Ecto neural progenitor cell (in vitro differentiated cells): ENCODE measurements at places on chromosomes 16 and 17.

DNA sequence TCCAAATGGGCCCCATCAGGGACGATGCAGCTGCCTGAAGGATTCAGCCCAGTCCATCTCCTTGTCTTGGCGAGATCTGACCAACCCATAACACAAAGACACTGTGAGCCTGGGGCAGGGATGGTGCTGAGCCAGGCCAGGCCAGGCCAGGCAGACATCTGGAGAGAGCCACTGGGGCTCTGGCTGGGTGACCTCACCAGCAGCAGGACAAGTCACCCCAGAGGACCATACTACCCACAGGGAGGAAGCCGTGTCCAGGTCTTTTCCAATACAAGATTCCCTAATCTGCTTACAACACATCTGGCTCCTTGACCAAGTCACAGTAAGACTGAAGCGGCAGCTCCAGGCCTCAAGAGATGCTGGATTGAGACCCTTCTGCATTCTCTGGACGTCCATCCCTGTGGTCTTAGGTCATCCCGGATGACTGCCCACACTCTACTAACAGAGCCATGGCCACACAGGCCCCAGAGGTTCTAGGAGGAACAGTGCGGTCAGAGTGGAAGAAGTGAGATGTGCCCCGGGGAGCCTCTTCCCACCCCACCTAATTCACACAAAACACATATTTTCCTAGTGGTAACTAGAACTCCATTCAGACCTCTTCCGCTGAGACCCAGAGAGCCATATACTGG, 81.8 kb upstream of the RCVRN start:
- DNase-seq = no peak

DNA sequence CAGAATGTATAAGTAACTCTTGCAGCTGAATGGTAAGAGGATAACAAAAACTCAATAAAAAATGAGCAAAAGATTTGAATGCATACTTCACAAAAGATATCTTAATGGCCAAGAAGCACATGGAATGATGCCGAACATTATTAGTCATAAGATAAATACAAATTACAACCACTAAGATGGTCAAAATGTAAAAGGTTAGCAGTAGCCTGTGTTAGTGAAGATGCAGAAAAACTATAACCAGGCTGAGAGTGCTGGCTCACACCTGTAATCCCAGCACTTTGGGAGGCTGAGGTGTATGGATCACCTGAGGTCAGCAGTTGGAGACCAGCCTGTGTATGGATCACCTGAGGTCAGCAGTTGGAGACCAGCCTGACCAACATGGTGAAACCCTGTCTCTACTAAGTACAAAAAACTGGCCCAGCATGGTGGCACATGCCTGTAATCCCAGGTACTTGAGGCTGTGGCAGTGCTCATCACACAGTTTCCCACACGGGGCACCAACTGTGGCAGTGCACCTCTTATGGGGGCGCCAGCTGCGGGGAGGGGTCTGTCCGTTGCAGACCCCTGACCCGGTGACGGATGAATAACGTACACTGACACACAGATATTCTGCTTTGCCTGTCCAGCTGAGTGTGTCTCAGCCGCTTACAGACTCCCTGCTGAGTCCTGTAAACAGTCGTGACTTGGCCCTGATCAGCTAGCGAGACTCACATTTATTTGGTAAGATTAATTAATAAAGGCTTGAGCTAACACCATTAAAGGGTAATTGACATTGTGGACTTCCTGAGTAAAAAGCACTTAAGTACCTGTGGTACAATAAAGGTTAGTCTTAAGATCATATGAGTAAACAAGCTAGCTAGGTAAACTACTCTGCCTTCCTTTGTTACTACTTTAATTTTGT, 45.7 kb upstream of the FAM20A start:
- no peak for DNase-seq

DNA sequence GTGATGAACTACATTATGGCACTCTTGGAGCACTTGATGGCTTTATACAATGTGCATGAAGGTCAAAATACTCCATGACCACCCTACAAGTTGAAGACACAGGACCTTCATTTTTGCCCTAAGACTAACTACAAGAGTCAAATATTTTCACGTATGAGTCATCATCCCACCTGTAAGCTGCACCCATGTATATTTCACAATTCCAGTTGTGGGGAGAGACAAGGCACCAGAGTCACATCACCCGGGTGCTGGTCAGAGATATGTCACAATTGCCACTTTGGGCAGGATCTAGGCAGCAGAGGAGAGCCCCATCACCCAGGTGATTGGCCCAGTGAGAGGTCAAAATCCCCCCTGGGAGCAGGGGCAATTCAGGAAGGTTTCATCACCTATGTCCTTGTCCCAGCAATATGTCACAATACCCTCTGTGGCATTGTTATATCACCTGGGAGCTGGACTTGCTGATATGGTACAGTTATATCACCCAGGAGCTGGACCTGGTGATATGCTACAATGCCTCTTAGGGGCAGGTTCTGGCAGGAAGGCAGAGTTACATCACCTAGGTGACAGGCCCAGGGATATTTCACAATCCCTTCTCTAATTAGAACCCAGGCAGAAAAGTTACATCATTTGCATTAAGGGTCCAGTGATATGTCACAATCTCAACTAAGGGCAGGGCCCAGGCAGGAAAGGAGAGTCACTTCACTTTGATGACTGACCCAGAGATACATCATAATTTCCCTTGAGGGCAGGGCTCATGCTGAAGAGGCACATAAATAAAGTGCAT, 1839.2 kb downstream of the TP53TG3F start:
- DNase-seq = no peak

- DNase-seq = peak; percentile 81
These were observed 145.3 kb downstream of the IRF8 start for GRCh38 chr16:86044241-86044671.

DNA sequence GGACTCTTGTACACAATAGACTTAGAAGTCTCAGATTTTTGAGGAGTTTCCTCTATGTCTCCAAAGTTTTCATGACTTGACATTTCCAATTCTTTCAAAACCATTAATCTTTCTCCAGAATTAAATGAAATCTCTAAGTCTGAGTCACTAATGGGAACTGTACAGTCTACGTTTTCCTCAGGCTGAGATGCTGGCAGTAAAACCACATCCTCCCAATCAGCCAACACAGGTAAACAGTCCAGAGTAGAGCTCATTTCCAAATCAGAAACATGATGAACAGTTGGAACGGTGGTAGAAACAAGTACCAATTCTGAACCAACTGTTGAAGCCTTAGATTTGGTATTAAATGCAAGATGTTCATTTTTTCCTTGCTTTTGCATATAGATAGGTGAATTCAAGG, 7.9 kb downstream of the ERI2 start:
- no peak for DNase-seq

DNA sequence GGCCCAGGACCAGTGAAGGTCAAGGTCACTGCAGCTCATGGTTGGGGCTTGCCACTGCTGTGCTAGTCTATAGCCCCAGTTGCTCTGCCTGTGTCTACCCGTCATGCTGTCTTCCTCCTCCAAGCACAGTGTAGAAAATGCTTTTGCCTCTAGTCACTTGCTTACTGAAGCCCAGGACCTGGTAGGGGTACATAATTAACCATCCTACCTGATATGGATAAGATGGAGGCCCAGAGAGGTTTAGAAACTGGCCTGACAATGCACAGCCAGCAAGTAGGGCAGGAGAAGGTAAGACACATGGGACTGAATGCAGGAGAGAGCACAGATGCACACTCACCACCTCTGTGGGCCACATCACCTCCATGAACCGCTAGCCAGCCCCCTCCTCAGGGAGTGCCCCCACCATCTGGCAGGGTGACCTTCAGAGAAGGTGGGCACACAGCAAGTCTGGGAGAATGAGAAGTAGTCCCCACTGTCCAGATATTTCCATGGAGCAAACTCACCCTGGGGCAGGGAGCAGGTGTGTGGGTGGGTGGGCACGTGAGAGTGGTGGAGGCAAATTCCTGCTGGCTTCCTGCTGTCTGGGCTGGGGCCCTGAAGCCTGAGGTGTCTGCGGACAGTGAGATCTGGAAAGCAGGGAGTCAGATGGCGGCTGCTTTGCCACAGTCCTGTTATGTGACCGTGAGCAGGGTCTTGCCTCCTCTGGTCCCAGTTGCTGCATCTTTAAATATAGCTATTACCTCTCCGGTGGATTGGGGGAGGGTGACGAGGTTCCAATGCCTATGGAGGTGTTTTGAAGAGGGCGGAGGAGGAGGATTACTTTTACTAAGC, 1.0 kb downstream of the CX3CL1 start:
- DNase-seq = no peak

GRCh38 chr17:80422981-80423380, 8.0 kb downstream of the ENDOV start:
- DNase-seq = no peak

DNA sequence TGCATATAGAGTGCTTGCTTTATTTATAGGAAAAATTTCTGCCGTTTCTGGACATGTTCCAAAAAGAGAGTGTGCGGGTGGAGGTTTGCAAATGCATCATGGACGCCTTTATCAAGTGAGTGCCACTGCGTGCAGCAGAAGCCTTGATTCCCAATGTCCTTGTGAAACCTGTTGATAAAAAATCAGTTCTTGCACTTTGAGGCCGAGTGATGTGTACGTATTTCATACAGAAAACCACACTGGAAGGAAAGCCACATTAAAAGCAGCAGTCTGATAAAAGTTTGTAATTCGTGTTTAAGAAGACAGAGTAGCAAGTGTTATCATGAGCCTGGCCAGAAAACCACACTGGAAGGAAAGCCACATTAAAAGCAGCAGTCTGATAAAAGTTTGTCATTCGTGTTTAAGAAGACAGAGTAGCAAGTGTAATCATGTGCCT, 78.0 kb downstream of the KNOP1 start:
- DNase-seq = no peak

GRCh38 chr16:84647828-84648594, at the start of gene KLHL36:
TSS of gene KLHL36 (plus strand) at chr16:84648511. CDS start at chr16:84650868, 2,357 bp downstream.
- peak; percentile 75 for DNase-seq

DNA sequence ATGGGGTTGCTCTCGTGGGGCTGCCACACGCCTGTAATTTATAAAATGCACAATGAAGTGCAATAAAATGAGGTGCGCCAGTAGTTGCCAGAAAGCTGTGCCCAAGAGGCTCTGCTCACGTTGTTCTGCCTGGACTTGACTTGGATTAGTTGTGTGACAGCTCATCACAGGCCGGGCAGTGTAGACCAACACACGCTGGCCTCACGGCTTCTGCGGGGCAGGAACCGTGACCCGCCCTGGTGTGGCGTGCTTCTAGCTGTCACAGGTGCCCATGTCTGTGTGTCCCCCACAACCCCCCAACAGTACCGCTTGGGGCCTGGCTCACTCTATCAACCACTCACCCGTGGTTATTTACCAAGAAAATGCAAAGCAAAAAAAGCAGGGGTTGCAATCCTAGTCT, 112.2 kb upstream of the ZNF750 start:
- no peak for DNase-seq

GRCh38 chr16:873889-874288, 73.4 kb upstream of the GNG13 start:
- no peak for DNase-seq
